ENCODE measurements at places on chromosomes 6 and 20. TPM values are rescaled to one million over a fixed set of nuclear protein-coding genes. Genes with fewer than 3 reads are reported as not detected.

Gene SMPD2
- 12.6 TPM for total RNA-seq

Gene SLC17A4
- total RNA-seq, result not detected

Gene VIP
- total RNA-seq, result not detected

Gene SCP2D1
- not detected for total RNA-seq

Gene RNF146
- total RNA-seq, result 11.6 TPM

Gene PGC
- total RNA-seq, result not detected

Gene NMBR
- not detected for total RNA-seq

Gene CTCFL
- not detected for total RNA-seq

Gene MRAP2
- total RNA-seq, result 0.07 TPM

Gene HRH3
- not detected for total RNA-seq

All from PC-3 (cell line).